ENCODE measurements at places on chromosomes 7 and 10.

DNA sequence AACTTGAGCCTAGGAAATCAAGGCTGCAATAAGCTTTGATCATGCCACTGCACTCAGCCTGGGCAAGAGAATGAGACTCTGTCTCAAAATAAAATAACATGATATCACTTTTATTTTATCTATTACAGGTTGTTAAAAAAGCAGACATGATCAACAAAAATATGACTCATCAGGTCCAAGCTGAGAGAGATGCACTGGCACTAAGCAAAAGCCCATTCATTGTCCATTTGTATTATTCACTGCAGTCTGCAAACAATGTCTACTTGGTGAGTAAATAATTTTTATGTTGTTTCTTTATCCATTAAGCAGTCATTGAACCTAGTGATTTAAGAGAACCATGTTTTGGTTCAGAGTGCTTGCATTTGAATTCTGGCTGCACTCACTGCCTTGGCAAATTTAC is 3.3 kb downstream of the MASTL start:
- peak; percentile 7 for DNase-seq

DNA sequence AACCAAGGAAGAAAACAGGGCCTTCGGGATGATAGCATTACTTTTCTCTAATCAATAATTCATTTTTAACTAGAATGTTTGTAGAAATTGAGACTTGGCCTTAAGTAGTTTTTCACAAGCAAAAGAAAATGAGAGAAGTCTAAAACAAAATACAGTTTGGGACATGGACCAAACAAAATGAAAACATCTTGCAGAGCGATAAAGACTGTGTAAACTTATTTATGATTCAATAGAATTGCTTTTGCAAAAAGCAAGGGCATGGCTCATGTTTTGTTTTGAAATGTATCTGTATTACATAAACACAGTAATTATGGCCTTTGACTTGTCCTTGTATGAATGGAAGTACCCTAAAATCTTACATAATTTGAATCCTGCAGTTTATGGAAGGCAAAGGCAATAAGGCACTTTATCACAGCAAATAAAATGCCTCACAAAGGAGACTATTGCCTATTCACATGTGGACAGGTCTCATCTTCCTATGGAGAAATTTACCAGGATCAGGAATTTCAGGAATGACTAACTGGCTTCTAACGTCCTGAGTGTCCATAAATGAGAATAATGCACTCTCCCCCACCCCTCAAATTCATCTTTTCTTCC is 295.2 kb downstream of the PTEN start:
- no peak for DNase-seq

- no peak for DNase-seq
These were observed 21.7 kb downstream of the CRHR2 start for GRCh38 chr7:30660331-30661255.

- DNase-seq = no peak
These were observed 147.5 kb downstream of the SEMA3D start for GRCh38 chr7:85039196-85039923.

- no peak for DNase-seq
These were observed 550.4 kb upstream of the PCDH15 start for GRCh38 chr10:55351431-55351830.

- DNase-seq = no peak
These were observed 45.5 kb upstream of the PDZD8 start for GRCh38 chr10:117420768-117421167.

- DNase-seq = no peak
These were observed 21.7 kb upstream of the OR2A5 start for GRCh38 chr7:144027070-144027469.

DNA sequence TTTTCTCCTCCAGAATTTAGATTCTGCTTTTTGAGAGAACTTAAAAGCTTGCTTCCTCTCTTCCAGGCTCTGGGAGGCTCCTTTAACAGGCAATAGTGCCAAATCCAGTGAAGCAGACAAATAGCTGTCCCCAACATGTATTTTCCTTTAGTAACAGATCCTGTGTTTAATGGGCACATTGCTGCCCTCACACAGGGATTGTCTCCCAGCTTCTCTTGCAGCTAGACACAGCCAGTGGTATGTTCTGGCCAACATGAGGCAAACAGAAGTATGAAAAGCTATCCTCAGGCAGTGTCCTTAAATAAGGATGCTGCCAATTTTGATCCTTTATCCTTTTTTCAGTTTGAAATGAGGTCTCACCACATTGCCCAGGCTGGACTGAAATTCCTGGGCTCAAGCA is 38.2 kb downstream of the MALSU1 start:
- DNase-seq = no peak

Measured in H54 (cell line).